ENCODE measurements at places on chromosomes 5 and 9.

DNA sequence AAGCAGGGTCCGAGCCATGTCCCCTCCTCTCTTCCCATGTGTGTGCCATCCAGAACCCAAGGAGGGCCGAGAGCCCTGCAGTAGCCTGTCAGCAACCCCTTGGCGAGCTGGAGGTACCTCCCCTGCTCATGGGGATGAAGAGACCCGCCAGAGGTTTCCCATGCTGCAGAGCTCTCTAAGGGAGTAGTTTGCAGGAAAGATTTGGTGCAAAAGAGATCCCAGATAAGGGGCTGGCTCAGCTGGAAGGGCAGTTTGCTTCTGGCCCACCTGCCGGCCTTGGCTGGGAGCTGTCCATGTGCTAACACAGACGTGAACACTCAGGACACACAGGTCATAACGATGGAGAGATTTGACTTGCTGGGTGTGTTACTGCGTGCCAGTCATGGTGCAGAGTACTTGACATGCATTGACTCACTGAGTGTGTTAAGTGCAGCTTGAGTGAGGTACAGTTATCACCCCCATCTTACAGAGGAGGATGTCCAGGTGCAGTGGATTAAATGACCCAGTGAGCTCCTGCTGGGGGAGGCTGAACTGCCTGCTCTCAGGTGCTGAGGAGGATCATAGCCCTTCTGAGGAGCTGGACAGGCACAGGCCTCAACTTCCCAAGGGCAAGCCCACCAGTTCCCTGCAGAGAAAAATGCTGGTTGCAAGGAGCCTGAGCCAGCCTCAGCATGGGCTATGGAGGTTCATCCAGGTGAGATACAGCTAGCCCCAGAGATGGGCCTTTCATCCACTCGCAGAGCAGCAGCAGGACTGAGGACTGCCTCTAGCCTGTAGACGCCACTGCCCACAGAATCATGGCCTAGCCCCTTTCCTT is 6.3 kb upstream of the SLC25A48 start:
- DNase-seq, result no peak

DNA sequence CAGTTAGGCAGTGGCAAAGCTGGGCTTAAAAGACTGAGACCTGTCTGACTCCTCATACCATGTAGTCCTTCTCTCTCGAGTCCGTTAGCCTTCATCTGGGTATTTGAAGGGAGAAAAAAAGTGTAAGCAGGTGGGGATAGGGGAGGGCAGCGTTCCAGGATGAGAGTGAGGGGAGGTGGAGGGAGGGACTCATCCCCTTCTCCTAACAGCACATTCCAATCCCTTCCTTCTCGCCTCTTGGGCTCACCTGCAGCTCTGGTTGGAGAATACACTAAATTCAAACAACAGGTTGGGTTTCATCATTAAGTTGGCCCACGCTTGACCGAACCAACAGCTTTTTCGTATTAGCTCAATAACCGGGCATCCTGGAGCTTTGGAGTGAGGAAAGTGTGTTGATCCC is 3.6 kb downstream of the NEURL1B start:
- no peak for DNase-seq

DNA sequence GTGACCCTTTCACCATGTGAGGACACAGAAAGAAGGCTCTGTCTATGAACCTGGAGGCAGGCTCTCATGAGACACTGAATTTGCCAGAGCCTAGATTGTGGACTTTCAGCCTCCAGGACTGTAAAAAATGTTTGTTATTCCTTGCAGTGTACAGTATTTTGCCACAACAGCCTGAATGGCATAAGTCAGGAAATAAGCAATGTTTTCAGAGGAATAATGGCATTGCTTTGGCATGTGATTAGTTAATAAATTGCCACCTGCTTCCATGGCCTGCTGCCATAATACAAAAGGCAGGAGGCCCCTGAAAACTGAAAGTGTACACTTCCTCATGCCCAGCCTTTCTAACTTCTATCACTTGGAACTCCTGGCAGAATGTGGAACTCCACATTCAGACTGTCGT is 408.1 kb downstream of the GADD45G start:
- no peak for DNase-seq

GRCh38 chr9:87950296-87950695 is 24.0 kb downstream of the CDK20 start:
- DNase-seq, result no peak

- DNase-seq, result no peak
Observed at GRCh38 chr9:90020276-90020871, 415.6 kb downstream of the GADD45G start.

DNA sequence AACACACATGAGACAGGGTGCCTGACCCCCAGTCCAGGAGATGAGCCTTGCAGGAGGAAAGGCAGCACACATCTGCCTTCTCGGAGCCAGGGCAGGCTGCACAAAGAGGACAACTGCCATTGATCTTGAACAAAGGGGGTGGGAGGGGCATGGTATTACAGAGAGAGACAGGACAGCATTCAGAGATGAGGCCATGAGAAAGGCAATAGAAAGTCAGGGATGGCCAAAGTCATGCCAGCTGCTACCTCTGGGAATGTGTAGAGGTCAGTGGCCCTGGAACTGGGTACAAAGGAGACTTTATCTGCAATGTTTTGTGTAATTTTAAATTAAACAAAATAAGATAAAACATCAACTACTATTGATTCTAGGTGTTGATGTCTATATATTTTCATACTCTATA is 43.2 kb downstream of the WDR36 start:
- DNase-seq, result no peak

- no peak for DNase-seq
Observed at GRCh38 chr9:18438300-18438925, 35.5 kb upstream of the ADAMTSL1 start.

GRCh38 chr5:178940569-178941360 is at the start of gene ZNF454:
TSS of gene ZNF454 (plus strand) at chr5:178941198. CDS start at chr5:178942792, 1,594 bp downstream.
- DNase-seq, result peak; percentile 48

DNA sequence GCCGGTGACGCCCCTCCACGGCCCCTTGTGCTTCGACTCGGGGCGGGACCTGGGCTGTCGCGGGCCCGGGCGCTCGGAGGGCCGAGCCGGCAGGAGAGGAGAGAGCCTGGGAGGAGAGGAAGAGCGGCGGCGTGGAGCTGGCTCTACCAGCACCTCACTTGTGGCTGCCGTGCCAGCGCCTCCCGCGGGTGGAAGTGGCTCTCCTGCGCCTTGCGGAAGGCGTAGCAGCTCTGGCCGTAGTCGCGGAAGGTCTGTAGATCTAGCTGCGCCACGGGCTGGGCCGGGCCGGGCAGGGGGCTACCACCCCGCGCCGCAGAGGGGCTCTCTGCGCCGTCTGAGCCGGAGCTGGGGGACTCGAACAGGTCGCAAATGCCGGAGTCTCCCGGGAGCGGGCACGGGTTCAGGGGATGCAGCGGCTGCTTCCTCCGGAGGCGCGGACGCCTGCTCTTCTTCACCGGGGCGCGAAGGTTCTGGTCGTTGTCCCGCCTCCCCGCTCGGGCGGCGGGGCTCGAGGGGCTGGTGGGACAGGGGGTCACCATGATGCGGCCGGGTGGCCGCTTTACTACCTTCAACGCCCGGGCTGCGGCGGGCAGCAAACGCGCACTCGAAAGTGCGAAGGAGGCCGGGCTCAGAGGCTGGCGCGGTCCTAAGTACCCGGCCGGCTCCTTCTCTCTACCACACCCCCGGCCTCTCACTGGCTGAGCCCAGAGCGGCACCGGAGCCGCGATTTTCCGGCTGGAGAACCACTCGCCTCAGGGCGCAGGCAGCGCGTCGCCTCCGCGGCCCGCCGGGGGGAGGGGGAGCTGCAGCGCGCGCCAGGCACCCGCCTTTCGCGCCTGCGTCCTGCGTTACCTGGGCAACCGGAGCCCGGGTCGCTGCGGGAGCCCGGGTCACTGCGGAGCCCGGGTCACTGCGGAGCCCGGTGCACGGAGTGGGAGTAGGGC is at the start of gene CCNO:
Gene CCNO (minus strand): TSS at position 624 of the 944 bp plus-strand sequence. CDS start 85 bp downstream, at position 539.
- DNase-seq, result no peak

DNA sequence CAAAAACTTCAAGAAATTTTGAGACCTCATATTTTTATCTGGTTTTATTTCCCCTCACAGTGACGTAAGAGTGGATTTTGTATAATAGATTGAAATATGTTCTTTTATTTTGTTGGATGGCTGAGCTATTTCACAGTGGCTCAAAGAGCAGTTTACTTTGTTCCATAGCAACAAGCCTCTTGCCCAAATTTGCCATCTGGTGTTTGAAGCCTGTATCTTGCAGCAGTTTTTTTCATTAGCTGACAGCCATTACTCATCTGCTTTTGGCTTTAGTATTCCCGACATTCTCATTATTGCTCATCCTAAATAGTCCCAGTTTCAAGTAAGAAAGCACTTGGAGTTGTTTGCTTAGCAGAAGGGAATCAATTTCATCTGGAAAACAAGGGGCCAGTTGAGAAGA is 36.3 kb downstream of the GDA start:
- no peak for DNase-seq
